ENCODE measurements at places on chromosomes 6 and 20.

- peak; percentile 31 for DNase-seq
Observed at GRCh38 chr6:156729248-156729647, 47.9 kb upstream of the ARID1B start.

DNA sequence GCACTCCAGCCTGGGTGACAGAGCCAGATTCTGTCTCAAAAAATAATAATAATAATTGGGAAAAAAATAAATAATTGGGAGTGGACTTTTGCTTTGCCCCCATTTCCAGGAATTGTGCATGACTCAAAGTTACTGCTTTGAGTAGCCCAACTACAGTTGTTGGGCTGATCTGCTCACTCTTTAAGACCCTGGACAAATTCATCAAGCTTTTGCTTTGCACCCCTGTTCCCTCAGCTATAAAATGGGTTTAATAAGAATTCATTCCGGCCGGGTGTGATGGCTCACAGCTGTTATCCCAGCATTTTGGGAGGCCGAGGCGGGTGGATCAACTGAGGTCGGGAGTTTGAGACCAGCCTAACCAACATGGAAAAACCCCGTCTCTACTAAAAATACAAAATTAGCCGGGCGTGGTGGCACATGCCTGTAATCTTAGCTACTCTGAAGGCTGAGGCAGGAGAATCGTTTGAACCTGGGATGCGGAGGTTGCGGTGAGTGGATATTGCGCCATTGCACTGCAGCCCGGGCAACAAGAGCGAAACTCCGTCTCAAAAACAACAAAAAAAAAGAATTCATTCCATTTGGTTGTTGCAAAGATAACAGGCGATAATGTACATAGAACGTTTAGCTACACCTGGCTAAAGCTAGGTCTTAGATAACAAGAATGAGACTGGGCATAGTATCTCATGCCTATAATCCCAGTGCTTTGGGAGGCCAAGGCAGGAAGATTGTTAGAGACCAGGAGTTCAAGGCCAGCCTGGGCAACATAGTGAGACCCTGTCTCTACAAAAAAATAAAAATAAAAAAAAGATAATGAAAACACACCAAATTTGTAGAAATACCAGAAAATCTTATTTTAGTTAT lies 87.9 kb upstream of the ZNF217 start:
- DNase-seq, result no peak

DNA sequence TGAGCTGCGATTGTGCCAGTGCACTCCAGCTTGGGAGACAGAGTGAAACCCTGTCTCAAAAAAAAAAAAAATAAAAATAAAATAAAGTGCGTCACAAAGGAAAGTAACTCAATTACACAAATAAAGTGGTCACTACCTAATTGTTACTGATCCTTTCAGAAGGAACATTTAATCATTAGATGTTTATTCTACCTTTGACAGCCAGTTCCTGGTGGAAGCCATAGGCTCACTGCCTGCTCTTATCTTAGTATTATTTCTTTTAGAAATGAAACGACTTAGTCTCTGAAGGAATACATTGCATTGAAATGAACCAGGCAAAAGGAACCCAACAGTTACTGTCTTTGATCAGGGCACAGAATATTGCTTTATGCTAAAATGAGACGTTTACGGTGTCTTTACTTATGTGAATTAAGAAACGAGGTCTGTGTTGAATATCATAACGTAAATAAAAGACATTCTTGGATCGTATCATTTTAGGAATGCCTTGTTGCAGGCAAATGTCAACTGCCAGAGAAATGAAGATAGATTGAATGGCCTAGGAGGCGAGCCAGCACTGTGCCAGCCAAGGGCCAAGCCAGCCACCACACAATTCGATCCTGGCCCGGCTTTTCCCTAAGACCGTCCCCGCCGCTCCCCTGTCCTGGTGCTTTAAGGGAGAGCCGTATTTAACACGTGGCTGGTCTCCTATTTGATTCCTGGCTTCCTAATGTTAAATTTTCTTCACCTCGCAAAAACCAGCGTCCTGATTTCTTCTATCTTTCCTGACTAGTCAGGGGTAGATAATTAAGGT lies 136.7 kb upstream of the GMDS start:
- DNase-seq, result no peak

DNA sequence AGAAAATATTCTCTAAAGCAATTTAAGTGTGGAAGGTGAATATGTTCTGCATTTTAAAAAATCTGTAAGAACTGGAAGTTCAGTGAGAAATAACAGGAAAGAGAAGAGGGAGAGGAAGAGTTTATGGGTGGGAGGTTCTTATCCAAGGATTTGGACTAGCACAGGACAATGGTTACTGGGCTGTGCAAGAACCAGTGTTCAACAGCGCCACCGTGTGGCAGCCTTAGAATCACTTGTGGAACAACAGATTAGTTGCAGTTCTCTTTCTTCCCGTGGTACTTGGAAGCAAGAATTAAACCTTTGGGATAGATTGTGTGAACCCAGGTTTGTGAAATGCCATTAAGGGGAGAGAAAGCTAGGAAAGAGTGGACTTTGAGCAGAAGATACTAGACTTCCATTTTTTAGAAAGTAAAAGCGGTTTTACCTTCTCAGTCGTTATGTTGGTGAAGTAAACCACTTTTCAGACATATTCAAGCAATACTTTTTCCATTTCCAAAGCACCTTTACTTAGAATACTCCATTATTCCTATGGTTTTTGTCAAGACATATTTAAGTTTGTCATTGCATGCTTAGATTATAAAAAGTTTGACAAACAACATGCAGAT lies 436.7 kb downstream of the RNF144B start:
- no peak for DNase-seq

Data from fibroblast of skin of left quadriceps (primary cell).